Mammary epithelial cell (primary cell): ENCODE measurements at places on chromosomes 16 and 17. TPM values are rescaled to one million over a fixed set of nuclear protein-coding genes. Genes with fewer than 3 reads are reported as not detected.

DNA sequence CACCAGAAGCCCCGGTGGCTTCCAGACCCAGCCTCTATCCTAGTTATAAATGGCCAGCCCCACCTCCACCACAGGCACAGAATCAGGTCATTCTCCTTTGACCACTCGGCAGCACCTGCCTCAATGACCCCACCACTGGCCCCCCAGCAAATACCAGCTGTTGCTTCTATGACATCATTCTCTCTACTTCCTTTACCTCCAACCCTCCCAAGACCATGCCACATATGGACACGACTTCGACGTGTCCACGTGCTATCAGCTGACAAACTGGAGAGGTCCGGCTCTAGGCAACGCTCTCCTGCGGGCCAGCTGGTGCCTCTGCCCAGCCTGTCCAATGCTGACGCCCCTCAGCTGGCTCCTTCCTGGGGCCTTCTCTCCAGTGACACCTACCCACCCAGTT, 5.9 kb downstream of the ALYREF start:
- no peak for DNase-seq

DNA sequence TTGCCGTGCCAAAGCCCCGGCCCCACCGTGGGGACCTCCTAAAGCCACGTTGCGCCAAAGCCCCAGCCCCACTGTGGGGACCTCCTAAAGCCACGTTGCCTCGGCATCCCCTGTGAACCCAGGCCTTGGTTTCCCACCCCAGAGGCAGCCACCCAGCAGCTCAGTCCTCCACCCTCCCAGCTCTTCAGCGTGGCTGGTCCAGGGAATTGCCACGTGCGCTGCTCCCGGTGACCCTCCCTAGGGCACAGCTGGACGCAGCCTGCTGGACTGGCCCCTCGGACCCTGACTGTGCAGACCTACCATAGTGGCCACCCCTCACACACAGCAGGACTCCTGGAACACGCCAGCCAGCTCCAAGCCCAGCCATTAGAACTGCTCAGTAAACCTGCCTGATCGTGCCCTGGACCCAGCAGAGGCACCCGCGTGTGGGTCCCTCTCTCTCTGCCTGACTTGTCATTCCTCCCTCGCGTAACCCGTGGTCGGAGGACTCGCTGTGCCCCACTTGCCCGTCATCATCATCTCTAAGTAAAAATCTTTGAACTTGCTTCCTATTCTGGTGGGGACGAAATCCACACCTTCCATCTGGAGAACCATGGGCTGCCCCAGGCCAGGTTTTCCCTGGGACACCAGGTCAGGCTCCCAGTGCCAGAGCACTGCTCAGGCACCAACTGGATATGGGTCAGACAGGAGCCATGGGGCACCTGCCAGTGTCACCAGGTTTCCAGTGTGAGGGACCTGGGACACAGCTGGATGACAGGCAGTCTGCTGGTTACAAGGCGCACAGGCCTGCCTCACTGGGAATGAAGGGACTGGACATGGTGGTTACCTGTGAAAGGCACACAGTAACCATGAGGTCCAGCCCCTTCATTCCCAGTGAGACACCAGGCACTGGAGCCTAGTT, 5.6 kb downstream of the CIAO3 start:
- DNase-seq: no peak

KRT23 gene
- total RNA-seq: 94.5 TPM

TERB1 gene
- not detected in 2 replicates for total RNA-seq

DNA sequence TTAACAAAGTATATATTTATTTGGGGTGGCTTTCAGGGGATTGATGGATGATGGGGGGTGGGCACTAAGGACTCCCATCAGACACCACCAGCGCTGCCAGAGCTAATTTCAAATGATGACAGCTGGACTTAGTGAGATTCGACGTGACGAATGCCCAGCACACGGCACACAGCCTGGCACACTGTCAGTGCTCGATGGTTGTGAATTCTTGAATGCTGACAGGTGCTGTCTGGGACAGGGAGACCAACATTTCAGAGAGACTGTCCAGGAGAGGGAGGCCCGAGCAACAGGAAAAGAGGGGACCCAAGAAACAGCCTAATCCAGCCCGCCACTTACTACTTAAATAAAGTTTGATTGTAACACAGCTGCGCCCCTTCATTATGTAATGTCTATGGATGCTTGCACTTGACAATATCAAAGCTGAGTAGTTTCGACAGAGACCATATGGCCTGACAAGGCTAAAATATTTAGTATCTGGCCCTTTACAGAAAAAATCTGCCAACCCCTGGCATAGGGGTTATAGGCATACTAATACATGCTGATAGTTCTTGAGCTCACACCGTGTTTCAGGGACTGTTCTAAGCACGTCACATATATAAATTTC, 6.2 kb upstream of the MPRIP start:
- no peak for DNase-seq

MLKL gene
- total RNA-seq: 3.3 TPM
